ENCODE measurements at places on chromosomes 5 and 9.

GRCh38 chr5:93675460-93676450, 65.6 kb downstream of the POU5F2 start:
- DNase-seq, result peak; percentile 52

DNA sequence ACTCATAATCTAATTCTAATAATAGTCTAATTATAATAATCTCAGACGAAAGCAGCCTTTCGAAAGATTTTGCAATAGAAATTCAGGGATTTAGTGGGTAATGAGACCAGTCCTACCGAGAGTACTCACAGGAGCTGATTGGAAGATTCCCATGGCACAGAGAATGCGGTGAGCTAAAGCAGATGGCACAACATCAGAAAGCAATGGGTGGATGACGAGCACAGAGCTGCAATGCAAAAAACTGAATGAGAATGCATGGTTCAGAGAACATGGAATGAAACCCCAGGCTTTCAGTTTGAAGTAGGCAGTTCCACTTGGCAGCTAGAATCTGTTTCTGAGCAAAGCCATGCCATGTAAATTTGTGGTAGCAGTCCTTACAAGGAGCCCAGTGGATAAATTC, 78.2 kb upstream of the SPINK5 start:
- no peak for DNase-seq

GRCh38 chr9:26504057-26504456, 388.5 kb downstream of the CAAP1 start:
- DNase-seq, result no peak

- no peak for DNase-seq
Observed at GRCh38 chr9:14413812-14414211, 99.9 kb upstream of the NFIB start.

GRCh38 chr5:10736354-10736753, 24.7 kb downstream of the DAP start:
- DNase-seq, result no peak

DNA sequence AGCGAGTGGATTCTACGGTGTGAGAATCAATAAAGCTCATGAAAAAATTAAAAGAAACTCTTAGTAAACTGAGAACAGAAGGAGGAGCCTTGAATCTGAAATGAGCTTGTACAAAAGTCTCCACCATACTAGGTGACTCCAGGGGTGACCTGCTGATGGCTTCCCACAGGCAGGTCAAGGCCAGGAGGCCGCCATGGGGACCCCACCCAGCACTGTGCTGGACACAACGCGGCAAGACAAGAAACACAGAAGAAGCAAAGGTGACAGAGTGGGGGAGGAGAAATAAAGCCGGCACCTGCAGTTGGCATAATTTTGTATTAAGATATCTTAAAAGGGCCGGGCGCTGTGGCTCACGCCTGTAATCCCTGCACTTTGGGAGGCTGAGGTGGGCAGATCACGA, 12.1 kb upstream of the SLC6A19 start:
- no peak for DNase-seq

DNA sequence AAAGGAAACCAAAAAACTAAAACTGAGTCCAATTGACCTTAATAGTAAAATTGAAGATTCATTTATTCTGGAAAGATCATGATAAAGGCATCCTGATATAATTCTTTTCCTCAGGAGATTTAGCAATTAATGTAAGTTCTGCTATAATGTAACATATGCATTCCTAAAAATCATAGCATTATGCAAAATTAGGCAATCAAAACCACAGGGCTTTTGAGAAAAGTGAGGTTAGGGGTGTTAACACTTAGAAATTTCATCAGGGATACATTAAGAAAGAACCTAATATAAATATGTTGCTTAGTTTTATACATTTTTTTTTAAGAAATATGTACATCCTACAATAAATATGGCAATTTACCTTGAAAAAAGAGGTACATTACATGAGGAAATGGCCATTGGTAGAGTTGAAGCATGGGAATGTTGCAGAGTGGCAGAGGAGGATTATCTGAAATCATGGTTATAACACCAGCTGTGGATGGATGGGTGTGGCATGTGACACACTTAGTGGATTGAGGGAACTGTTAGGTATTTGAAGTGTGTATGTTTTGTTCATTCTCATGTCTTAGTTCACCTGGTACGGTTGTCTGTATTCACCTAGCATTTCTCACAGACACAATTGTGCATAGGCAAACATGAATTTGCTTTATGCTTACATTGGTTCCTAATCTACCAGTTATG, 51.1 kb downstream of the CCNH start:
- DNase-seq, result no peak

DNA sequence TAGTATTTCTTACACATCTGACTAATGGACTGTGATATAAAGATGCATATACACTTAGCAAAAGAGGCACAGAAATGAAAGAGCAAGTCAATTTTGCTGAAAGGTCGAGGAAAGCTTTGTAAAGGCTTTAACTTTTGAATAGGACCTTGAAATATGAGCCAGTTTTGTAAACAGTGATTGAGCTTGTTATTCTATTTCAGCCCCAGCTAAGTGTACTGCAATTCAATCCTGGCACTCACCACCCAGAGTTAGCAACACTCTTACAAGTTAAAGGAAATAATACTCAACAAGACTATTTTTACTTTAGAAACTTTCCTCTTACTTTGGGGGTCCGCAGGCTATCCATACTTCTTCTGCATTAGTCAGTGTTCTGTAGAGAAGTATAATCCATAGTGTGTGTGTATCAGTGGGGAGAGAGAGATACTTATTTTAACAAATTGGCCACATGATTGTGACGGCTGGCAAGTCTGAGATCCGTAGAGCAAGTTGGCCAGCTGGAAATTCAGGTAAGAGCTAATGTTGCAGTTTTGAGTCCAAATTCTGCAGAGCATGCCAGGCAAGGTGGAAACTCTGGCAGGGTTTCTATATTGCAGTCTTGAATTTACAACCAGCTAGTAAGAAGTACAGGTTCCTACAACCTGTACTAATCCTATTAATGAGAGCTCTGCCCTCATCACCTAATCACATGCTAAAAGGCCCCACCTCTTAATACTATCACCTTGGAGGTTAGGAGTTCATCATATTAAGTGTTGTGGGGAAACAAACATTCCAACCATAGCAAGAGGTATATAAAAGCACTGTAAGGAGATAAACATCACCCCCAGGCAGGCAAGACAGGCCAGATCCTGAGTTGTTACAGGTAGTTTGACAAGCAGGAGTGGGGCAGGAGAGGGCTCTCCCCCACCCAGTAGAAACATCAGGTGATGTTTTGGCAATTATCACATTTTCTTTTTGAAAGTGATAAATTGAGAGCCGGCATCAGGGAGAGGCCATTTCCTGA, 33.6 kb downstream of the IL7R start:
- DNase-seq, result no peak

GRCh38 chr5:6431214-6432195, 17.2 kb upstream of the UBE2QL1 start:
- DNase-seq, result no peak

- DNase-seq, result no peak
Observed at GRCh38 chr9:92760070-92760469, 4.6 kb downstream of the BICD2 start.

- no peak for DNase-seq
Observed at GRCh38 chr5:28066856-28067255, 1028.5 kb upstream of the CDH9 start.

GRCh38 chr9:80369641-80370040, 797.9 kb downstream of the TLE4 start:
- no peak for DNase-seq

DNA sequence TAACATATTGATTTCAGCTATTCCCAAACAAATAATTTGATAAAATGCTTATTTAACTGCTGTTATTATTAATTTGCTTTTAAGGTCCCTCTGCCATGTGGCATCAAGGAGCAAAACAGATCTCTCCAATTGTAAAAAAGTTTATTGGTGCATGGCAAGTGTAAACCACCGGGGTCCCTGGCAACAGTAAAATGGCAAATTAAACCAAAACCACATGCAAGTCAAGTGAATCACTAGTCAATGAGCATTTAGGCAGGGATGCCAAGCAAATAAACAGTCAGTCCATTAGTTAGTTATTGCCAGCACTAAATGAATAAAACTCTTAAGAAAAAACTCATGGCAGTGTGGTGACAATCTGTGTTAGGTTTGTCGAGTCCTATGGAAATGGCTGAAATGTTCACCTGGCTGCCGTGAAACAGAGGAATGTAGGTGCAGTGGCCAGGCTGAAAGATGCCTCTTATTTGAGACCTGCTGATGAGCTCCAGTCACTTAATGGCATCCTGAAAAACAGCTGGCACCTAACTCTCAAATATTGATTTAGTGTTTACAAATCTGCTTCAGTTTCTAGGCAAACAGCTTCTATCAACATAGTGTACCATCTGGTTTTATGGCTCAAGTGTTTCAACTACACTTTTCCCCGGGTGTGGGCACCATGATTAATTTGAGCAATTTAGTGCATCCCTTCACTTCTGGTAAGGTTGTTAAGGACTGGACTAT, 296.5 kb upstream of the ITGA1 start:
- peak; percentile 94 for DNase-seq

DNA sequence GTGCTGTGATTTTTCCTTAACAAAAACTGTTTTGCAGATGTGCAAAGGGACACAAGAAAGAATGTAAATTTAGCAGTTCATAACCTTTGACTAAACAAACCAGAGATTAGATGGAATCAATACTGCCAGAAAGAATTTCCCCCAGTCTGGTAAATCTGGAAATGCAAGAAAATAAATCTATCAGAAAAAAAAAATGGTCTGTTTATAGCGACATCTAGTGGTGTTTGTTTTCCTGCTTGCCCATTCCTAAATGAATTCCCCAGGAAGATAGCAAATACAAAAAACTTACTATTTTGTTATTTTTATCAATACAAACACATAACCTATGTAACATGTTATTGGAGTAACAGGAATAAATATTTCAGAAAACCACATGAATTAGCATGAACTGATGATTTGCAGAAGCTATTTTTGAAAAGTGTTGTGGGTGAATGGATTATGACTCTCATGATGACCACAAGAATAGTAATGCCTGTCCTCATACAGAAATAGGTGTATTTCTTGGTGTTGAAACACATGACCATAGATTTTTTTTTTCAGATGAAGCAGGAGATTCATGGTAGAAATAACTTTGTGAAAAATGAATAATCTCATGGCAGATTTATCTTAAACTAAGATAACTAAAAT, 1703.8 kb downstream of the MAT2B start:
- DNase-seq, result no peak

DNA sequence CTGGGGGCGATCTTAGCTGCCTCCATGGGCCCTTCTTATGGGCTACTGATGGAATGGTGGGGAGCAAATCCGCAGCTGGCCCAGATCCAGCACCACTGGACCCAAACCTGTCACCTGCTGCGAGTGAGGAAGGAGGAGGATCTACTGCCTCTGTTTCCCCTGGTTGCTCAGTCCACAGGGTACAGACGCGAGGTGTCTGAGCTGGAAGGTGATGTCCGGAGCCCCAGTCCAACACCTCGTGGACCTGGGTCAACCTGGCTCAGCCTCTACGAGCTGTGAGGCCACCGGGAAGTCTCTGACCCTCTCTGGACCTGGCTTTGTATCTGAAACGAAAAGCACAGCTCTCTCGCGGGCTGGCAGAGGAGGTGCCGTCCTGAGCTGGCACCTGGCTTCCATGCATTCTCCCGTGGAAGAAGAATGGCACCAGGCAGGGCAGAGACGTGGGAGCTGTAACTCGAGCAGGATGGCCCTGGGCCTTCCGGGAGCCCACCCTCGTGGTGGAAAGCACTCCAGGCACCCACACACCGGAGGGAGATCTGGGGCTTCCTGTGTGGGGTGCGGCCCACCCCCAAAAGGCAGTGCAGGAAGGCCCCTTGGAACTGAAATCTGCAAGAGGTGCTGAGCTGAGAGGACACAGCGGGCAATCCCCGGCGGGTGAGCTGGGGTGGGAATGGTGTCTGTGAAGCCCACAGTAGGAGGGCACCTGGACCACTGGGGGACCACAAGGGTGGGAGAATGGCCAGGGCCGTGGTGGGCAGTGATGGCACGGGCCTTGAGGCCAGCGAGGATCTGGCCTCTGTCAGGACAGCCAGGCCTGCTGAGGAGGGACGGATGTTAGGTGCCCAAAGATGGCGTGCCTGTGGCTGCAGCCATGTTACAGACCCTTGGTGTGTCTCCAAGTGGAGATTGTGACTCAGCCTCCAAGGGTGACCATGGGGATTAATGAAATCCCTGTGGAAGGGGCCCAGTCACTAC, 133.4 kb downstream of the OLFM1 start:
- DNase-seq, result no peak

DNA sequence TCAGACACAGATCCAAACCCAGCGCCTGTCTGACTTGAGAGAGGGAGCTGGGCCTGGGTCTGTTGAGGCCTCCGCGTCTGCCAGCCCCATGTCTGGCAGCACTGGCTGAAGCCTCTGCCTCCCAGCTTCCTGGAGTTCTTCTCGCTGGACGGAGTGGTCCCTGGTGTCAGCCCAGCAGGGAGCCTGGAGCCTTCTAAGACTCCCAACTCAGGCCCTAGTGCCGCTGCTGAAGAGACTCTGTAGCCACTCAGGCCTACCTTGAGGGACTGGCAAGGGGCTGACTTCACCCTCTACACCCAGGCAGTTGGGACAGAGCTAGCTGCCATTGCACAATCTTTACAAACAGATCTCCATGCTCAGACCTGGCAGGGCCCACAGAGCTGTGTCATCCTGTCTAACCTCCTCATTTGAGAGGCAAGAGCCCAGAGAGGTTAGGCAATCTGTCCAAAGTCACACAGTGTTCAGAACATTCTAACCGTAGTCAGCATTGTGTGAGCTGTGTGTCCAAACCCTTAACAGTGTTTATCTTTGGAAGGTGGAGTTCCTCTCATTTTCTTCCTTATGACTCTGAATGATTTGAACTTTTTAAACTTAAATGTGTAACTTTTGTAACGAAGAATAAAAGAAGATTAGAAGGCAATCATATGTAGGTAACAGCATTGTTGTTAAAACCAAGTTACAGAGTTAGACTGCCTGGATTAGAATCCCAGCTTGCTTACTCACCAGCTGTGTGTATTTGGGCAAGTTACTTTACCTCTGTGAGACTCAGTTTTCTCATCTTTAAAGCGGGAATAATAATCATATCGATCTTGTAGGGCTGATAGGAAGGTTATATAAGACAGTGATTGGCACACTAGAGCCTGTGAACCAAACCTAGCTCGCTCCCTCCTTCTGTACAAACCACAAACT, 4.6 kb upstream of the DUSP1 start:
- no peak for DNase-seq

DNA sequence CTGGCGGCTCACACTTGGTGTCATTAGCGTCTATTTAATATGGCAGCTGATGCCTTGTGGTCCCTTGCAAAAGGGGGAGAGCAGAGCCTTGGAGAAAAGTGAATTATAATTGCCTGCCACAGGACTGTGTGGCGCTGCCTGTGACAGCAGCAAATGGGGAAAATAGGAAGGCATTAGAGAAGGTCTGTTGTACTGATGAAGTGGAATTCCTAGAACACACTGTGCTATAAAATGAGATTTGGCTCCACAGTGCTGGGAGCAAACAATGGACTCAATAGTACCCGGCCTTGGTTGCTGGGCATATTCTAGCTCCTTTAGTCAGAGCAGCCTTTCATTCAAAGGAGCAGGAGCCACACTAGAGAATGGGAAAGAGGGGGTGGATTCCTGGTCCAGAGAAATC, 21.3 kb downstream of the SEMA6A start:
- no peak for DNase-seq

DNA sequence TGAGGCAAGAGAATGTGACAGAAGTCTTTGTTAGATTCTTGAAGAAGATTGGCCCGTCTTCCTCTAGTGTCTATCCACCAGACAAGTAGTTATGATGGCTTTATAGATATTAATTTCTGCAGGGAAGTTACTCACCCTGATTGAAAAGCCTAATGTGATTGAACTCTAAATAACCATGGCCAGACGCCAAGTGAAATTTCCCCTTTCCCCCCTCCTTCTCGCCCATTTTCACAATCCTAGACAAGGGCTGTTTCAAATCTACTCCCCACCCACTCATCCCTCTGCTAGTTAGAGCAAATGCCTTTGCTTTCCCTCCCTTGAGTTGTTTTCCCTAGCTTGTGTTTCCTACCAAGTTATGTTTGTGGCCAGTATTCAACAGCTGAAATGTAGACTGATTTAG, 182.5 kb downstream of the TMEM167A start:
- DNase-seq, result no peak
